ENCODE measurements at places on chromosomes 6 and 20.

GRCh38 chr20:11235058-11235457 lies 561.3 kb upstream of the JAG1 start:
- DNase-seq, result no peak

DNA sequence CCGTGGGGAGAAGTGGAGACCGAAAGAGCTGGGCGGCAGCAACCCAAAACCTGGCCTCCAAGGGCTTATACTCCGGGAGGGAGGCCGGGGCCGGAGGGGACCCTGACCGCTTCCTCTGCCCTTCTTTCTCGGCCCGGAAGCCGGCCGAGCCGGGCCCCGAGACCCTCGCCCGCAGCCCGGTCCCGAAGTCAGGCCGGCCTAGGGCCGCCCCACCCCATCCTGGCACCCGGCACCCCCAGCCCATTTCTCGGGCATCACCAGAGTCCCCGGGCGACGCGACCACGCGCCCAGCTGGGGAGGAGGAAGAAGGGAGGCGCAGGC lies 572 bp upstream of the ZDHHC14 start:
- peak; percentile 29 for DNase-seq

GRCh38 chr20:4036351-4036750 lies 21.0 kb upstream of the RNF24 start:
- no peak for DNase-seq

DNA sequence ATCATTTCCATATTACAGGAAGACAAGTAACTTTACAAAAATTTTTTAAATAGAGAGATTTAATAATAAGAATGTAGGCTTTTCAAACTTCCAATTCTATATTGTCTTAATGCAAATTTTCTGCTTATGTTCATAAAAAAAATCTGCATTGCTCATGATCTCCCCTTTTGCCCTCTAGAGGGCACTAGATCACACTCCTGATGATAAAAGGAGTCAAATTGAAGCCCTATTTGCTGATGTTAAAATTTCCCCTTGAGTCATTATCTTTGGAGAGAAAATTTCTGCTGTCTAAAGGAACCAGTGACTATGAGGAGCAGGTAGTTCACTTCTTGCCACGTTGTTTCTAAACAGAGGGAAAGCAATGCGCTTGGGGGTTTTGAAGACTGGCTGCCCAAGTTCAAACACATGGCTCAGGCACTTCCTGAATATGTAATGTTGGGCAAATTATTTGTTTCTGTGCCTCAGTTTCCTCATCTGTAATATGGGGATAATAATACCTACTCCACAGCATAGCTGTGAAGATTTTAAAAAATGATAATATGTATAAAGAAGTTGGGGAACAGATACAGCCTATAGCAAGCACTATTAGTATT lies 874.2 kb downstream of the TFAP2A start:
- peak; percentile 37 for DNase-seq

DNA sequence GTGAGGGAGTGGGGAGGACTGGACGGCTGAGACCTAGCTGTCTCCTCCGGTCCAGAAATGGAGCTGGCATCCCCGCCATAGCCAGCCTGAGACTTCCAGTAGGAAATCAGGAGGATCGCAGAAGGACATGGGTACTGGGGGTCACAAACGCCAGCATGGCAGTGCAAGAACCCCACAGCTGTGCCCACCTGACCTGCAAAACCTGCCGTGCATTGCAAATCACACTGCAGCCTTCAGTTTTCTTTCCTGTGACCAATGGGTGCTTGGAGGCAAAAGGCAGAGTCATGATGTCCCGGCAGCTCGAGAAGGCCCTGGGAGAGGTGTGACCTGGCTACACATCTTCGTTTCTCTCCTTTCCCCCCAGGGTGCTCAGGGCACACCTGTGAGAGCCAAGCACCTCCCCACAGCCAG lies 23.3 kb upstream of the PHACTR3 start:
- DNase-seq, result no peak

DNA sequence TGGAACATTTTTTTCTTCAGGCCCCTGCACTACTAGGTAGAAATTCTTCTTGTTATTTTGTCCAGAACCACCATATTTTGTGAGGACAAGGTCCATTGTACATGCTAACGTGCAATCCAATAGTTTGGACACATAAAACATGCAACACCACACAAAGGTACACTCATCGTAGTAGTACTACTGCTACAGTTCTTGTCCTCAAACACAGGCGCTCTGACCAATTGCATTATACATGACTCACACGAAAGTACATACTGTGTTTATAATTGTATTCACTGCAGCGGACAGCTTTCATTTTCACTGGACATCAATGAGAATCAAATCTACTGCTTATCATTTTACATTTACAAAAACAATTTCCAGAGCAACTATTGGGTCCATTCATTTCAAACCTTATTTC lies 15.3 kb upstream of the SMLR1 start:
- no peak for DNase-seq

GRCh38 chr6:70412252-70413113 lies 825 bp upstream of the FAM135A start:
- DNase-seq, result no peak

- DNase-seq, result no peak
Measured at GRCh38 chr6:23091795-23092194, 522.4 kb downstream of the HDGFL1 start.

- no peak for DNase-seq
Measured at GRCh38 chr6:156727715-156728385, 49.3 kb upstream of the ARID1B start.

DNA sequence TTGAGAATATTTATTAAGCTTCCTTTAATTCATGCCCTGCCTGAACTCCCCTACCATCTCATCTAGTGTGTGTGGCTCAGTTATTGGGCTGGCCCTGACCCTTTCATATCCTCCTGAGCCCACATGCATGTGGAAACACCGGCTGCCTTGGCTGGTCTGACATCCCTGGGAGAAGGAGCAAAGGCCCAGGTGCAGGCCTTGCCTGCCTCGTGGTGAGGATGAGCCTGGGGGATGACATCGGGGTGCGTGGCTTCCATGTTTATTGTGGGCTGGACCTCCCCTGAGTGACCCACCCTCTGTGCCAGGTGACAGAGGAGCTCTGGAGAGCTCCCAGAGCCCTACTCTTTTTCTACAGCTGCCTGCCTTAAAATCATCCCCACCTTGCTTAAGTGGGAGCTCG lies 69.1 kb downstream of the FOXA2 start:
- no peak for DNase-seq

- no peak for DNase-seq
Measured at GRCh38 chr6:91087908-91088307, 501.0 kb upstream of the MAP3K7 start.

DNA sequence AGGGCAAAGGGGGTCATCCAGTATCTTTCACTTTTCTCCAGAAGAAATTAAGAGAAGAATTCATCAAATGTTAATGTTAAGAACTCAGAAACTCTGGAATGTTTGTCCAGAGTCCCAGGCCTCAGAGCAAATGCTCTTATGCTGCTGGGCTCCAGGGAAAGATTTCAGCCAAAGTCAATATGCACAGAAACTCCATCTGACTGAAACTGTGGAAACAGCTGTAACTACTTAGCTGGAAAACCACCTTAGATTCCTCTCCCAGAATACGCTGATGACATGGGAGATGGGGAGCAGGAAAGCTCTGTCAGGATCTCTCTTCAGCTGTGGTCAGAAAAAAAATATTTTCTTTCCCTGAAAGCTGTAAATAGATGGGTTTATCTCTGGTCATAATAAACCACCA lies 559.6 kb downstream of the RFPL4B start:
- no peak for DNase-seq

- no peak for DNase-seq
Measured at GRCh38 chr20:5156675-5157448, 30.1 kb downstream of the CDS2 start.

DNA sequence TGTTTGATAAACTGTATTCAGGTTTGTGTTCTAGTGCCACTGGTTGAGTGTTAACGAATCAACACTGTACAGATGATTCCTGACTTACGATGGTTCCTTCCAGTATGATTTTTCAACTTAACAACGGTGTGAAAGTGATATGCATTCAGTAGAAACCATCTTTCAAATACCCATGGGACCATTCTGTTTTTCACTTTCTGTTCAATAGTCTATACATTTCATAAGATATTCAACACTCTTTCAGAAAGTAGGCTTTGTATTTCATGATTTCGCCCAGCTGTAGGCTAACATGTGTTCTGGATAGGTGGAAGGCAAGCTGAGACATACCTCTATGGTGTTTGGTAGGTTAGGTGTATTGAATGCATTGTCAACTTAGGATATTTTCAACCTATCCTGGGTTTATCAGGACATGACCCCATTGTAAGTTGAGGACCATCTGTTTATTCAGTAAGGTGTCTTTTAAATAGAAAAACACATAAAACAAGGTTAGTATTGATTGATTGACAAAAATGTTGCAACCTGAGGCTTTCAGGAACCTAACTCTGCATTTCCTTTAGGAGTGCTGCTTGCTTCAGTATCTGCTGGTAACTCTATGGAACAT lies 32.3 kb downstream of the SYNJ2 start:
- DNase-seq, result no peak

DNA sequence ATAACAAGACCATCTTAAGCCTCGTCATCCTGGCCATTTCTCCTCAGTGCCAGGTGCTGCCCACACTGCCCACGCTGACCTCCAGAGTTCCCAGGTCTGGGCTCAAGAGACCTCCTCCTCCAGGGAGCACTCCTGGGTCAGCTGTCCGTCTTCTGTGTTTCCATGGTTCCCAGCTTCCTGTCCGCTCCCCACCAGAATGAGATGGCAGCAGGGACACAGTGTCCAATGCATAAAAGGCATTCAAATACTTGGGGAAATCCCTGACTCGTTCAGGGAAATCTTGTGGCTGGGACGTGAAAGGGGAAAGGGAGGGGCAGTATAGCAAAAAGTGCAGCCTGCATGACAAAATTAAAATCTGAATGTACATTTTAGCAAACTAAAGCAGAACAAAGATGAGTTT lies 54.3 kb downstream of the SLC23A2 start:
- no peak for DNase-seq

GRCh38 chr6:130829333-130829910 lies 2.2 kb downstream of the SMLR1 start:
- no peak for DNase-seq

Data from OCI-LY7 (cell line).